ENCODE measurements at places on chromosomes 1 and 21. TPM values are rescaled to one million over a fixed set of nuclear protein-coding genes. Genes with fewer than 3 reads are reported as not detected.

CELA2A gene
- polyA plus RNA-seq = not detected

GNG4 gene
- 4.0 TPM for polyA plus RNA-seq

ICOSLG gene
- 7.0 TPM for polyA plus RNA-seq

GJB3 gene
- 0.55 TPM for polyA plus RNA-seq

SPRR2E gene
- polyA plus RNA-seq = not detected

ZNF678 gene
- polyA plus RNA-seq = 20.4 TPM

MXRA8 gene
- 166 TPM for polyA plus RNA-seq

DNA sequence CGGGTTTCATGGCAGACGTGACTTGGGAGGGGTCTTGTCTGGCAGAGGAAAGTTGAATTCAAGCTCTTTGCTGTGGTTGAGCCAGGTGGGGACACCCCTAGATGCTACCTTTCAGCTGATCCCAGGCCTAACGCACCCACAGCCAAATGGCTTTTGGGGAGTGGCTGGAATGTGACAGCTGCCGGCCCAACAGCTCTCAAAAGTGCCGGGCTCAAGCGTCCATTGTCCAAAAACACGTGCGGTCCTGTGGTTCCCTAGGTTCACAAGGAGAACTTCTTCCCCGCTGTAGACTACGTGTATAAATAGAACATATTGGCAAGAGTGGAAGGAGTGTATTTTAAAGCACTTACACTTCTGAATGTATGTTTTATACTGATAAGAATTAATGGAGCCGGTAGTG lies 87.1 kb upstream of the ARHGEF16 start:
- no peak for DNase-seq

DNA sequence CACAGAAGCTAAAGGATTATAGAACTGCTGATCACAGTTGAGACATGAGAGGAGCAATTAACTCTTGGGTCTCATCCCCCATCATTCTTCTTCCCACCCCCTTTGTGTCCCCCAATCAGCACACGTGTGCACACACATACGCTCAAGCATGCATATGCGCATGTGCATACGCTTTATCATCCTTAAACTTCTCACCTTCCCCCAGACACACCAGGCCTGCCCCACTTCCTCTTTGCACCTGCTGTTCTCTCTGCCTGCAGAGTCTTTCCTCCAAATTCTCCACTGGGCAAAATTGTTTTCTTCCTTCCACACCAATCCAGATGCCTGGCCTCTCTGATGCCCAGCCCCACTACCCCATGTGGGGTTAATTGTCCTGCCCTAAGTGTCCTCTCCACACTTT lies 13.0 kb upstream of the KCND3 start:
- no peak for DNase-seq

DNA sequence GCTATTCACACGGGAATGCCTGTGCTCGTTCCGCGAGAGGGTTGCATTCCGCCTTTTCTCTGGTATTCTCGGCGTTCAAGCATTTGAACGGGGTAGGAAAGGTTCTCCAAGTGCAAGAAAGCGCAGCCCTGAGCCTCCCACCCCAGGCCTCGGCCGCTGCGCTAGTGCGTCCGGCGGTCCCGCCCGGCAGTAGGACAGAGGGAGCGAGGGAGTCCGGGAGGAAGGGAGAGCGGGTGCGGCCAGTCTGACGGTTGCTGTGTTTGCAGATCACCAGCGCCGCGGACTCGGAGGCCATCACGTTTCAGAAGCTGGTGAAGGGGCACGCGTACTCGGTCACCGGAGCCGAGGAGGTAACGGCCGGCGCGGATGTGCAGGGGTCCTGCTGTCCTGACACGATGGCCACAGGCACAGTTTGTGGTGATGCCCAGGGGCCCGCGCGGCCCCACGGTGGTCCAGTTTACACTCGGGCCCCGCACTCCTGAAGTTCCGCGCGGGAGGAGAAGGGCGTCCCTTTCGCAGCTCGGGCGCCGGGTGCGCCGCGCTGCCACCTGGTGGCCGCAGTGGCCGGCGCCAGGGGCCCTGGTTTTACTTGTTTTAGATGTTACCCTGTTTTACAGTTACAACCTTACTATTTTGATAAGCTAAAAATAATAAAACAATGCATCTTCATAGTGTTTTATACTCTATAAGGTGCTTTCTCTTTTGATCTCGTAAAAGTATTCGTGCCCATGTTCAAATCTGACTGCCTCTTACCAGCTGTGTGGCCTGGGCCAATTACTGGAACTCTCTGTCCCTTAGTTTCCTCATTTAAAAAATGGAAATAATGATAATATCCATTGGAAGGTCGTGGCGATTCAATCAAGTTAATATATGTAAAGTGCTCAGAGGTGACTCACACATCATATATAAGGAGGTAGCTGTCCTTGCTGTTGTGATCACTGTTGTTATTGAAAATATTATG lies 36.7 kb downstream of the CAPN2 start:
- DNase-seq = no peak

DNA sequence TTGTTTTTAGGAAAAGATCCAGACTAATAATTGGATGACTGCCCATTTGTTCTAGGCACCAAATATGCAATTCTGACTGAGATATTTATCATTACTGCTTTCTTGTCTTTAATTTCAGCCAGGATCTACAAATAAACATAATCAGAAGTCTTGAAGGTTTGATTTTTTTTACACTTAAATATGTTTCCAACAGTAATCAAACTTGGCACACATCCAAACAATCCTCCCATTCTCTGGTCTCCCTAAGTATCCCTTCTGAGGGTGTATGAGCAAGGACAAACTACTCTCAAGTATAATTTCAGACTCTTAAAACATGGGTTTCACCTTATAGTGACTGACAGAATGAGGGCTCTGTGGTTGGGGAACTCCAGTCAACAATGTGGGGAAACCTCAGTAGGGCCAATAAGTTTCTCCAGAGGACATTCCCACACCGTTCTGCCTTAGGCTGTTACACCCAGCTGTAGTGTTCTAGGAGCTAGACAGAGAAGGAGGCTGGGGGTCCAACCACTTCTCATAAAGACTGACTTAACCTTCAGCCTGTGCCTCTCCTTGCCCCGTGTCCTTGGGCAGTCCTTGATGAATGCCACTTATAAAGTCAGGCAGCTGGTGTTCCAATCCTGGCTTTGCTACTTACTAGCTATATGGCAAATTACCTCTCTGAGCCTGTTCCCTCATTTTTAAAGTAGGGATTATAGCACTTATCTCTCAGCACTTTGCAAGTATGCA lies 1.5 kb upstream of the PALMD start:
- DNase-seq = no peak

DNA sequence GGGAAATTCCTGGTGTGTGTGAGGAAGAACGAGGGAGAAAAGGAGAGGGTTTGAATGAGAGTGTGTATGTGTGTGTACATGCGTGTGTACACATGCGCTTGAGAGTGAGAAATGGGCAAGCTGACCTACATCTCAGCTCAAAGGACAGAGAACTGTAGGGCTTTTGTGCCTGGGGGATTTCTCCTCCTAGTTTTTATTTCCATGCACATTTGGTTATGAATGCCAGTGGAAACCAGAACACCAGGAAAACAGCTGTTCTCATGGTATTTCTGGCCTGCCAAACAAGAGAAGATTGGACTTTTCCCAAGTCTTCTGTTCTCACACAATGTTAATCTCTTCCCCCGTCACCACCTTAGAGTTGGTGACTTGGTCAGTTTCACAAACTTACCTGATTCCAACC lies 45.2 kb downstream of the SLC44A3 start:
- DNase-seq = no peak

DNA sequence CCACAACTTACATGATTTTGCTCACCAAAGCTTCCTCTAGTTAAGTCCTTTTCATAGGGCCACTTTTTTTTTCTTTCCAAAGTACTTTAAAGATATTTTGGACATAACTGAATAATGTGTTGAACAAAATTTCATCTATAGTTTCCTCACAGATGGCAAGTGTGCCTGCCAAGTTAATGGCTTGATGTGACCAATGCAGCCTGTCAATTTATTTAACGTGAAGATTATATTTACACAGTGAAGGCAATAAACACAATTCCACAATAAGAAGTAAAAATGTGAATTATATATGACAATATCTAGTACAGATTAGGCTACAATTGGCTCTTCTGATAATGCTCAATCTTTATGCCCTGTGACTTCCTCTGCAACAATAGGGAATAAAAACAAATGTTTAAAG lies 18.0 kb downstream of the CLCA2 start:
- no peak for DNase-seq

DNA sequence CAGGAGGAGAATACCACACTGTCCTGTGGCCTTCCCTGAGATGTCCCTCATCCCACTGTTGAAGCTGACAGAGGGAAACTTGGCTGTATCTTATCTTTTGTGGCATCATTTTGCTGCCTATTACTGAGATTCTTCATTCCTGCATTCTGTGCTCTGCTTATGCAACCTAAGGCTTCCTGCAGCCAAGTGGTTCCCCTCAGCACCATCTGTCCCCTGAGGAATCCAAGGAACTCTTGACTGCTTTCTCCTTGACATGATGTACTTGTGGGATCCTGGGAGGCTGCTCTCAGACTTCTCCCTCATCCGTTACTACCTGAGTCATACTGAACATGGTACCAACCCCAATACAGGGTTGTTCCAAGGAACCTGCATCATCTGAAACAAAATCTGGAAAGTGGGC lies 21.1 kb upstream of the RIMKLA start:
- no peak for DNase-seq

All from left renal pelvis (tissue), 4 donors.